ENCODE measurements at places on chromosomes 6 and 20.

GRCh38 chr6:10746915-10747250, 722 bp upstream of the TMEM14B start:
- DNase-seq: no peak

DNA sequence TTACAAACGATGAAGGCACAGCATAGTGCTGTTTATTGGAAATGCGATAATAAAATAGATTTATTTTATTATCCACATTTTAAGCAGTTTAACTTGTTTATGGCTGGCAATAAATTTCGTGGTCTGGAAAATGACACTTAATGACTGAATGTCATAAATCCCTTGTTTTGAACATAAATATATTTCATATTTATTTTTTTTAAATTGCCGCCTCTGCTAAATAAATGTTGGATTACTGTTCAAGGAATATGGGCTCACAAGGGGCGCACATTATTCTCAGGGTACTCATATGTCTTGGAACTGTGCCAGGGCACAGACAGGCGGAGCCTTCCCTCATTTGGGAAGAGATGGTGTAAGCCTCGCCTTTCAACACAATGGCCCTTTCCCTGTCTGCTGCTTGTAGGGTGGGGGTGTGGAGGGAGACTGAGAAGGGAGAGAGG, 134.3 kb downstream of the PXDC1 start:
- DNase-seq: no peak

DNA sequence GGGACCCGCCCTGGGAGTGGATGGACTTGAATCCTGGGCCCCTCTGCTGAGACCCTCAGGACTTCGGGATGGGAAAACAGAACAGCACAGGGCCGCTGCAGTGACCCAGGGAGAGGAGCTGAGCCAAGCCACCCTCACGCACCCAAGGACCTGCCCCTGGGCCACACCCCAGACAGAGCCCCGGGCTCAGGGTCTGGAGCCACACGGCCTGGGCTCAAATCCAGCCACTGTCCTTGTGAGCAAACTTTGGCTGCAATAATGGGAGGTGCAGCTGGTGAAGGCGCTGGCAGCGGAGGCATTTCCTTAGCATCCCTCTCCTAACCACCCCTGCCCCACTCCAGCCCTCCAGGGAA, 207.7 kb downstream of the PREX1 start:
- no peak for DNase-seq

GRCh38 chr20:46563860-46564221, 13.4 kb upstream of the OCSTAMP start:
- DNase-seq: no peak

- DNase-seq: no peak
Observed at GRCh38 chr20:58214310-58214709, 14.1 kb downstream of the ANKRD60 start.

GRCh38 chr20:52777171-52777570, 195.0 kb upstream of the TSHZ2 start:
- DNase-seq: no peak

DNA sequence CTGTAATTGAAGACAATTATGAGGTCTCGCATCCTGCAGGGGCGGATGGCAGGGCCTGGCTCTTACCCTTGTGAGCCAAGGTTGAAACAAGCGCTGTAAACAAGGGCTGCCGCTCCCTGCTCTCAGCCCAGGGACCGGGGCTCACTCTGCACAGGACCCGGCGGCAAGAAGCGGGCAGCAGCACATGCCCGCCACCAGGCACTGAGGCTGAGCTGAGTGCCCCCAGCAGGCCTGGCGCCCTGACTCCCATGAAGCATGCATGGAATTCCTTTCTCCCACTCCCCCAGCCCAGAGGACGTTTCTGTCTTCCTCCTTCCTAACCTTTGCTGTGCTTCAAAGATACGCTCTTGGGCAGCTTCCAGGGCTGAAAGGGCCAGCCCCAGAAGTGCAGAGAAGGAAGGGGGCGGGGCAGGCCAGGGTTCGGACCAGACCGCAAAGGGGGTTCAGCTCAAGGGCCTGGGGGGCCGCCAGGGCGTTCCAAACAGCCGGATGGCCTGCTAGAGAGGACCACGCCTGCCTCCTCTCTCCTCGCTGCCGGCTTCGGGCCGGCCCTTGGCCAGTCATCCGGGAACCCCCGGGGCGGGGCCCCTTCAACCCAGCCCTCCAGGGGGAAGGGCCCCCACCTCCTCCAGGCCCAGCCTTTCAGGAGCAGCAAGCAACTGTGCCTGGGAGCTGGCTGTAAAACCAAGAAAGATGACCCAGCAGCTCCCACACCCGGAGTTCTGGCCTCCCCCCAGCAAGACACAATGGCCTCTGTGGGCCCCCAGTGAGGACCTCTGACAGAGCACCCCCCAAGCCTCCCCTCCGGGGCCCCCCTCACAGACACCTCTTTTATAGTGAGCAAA, 109.9 kb downstream of the NOL4L start:
- no peak for DNase-seq

DNA sequence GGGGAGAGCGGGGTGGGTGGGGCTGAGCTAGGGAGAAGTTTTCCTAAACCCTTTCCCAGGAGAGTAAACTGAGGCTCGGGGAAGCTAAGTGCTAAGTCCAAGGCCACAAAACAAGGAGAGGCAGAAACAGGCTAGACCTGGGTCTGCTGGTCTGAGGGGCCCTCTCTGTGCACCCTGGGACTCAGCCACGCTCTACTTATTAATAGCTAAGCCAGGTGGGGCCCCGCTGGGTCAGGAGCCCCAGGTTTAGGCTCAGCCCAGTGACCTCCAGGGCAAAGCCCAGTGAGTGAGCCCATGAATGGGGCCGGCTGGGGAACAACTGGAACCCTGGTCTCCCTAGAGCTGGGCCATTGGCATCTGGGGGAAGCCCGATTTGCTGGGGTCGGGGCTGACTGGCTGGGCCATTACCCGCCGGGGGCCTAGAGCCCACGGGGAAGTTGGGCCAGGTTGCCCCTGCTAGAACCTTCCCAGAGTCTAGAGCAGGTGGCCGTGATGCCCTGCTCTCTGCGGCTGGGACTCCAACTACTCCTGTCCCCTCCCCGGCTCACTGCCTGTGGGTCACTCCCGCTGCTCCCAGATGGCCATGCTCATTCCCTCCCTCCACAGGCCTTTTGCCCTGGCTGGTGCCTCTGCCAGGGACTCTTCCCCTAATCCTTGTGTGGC, 24.1 kb upstream of the NOL4L start:
- no peak for DNase-seq

- no peak for DNase-seq
Observed at GRCh38 chr6:114304304-114304887, 38.4 kb downstream of the HS3ST5 start.

DNA sequence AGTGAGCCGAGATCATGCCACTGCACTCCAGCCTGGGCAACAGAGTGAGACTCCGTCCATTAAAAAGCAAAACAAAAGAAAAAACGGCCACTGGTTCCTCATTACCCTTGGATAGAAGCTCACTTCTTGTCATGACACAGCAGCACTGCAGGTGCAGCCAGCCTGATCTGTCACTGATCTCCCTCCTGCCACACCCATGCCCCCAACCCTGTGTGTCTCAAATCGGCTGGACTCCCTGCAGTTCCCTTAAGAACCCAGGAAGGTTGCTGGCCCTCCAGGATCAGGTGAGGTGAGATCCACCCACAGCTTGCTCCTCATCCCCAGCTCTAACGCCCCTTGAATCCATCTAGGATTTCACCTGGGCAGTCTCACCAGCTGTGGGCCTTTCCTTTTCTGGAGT, 26.3 kb upstream of the NNAT start:
- DNase-seq: no peak

- DNase-seq: no peak
Observed at GRCh38 chr6:34950849-34951248, 61.8 kb downstream of the ANKS1A start.

- no peak for DNase-seq
Observed at GRCh38 chr6:165653196-165653595, 9.8 kb downstream of the PDE10A start.

- DNase-seq: no peak
Observed at GRCh38 chr6:52391599-52391998, 28.5 kb upstream of the EFHC1 start.

- DNase-seq: no peak
Observed at GRCh38 chr6:30738532-30738931, 4.0 kb downstream of the FLOT1 start.

DNA sequence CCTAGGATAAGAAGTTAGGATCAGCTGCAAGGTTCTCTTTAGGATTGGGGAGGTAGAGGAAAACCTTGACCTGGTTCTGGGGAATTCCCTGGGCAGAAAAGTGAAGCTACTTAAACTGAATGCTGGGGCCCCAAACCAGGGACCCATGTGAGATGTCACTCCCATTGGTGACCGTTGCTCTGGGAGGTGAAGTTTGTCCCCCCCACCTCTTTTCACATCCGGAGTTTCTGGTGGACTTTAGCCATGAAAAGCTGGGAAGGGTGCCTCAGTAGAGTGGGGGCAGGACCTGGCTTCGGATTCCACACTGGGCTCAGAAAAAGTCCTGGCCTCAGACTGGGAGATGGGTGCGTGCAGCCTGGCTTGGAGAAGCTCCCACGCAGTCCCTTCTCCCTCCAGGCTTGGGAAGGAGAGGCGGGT, 13.2 kb downstream of the TJAP1 start:
- DNase-seq: no peak

DNA sequence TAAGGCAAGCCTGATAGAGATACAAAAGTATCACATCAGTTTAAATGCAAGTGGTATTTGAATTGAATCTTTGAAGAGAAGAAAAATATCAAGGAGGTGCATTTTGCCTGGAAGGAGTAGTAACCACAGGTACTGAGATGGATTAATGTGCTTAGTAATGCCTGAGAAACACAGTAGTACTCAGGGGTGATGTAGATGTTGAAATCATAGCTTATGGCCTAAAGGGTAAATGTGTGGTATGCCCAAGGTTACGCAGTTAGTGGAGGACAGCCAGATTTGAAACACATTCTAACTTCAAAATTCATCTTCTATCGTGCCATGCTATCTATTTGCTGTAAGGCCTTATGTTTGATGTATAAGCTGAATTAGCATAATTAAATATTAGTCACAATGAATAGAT, 55.9 kb downstream of the STXBP5 start:
- DNase-seq: no peak

GRCh38 chr20:48100483-48100882, 315.2 kb upstream of the SULF2 start:
- DNase-seq: no peak

DNA sequence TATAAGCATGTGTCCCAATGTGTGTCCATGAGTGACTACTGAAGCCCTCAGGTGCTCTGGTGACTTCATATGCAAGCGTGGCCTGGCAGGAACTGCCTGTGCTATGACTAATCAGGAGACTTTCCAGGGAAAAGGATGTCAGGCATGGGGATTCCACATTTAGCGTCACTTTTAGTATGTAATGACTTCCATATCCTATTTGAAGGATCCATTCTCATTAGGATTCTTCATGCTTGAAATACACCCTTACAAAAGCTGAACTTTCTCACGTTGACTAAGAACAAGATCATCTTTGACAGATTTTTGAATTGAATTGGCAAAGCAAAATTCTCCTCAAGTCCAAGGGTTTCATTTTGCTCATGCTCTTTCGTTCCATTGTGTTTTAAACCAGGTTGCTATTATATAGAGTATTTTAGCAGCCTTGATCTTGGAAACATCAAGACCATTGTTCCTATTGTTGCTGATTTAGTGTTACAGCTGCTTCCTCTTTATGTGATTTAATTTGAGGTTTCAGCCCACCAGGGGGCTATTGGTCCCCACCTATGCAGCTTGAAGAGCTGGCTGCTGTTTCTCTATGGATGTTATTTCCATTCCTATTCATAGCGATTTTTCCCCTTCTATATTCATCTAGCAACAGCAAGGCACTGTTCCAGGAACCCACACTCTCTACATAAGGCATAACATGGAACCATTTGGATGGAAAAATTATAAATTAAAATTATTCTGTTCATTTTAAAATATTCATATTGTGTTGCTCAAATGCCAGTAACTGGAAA, 418.6 kb downstream of the CDKAL1 start:
- DNase-seq: no peak

DNA sequence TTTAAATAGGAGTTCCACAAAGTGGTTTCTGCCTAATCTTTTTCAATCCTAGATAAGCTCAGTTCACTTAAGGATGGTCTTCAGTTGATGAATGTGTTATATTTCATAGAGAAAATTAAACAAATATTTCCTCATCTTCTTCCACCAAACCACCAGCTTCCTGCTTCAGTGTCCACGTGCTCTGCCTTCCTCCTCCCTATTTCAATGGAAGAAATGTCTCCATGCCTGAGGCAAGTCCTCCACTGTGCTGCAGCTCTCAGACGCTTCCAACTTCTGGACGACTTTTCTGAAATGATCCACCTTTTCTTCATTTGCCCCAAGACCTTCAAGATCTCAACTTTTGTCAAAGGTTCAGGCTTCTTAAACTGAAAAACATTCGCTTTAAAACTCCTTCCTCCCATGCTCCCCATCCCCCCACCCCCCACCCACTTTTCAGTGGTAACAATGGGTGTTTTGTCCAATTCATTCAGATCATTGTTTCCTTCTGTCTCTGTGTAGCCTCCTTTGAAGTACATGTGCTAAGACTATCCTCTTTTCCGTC, 25.3 kb upstream of the FABP7 start:
- DNase-seq: no peak

DNA sequence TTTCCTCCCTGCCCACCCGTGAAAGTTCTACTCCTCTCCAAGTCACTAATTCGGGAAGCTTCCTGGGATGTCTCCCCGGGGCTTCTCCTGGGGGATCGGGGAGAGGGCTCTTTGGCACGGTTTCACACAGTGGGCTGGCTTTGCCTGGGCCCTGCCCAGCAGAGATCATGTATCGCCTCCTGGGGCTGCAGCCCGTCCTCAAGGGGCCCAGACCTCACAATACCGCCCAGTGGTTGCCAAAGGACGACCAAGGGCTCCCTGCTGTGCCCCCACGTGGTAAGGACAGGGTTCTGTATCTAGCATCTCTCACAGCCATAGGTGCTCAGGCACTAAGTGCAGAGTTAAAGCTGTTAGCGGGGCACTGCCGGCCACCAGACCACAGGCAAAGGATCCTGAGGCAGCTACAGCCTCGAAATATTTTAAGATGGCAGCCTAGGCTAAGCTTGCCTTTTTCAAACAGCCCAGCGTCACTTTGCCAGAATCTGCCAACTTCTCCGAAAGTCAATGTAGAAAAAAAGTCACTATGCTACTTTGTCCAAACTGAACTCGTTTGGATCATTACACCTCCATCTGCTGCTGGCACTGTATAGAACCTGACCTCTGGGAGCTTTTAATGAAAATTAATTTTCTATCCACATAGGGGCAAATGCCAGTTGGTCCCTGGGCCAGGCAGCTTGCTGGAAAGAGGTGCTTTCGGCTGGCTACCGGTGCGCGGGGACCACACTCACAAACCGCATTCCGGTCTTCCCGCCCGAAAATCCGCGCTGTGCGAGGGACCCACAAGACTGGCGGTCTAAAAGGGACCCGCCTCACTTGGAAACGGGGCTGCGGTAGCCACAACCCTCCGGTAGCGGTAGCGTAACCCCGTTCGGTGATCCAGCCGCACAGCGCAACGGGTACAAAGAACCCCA, 1.3 kb upstream of the NNAT start:
- DNase-seq: no peak

- no peak for DNase-seq
Observed at GRCh38 chr20:37366743-37367142, 20.8 kb downstream of the SRC start.

DNA sequence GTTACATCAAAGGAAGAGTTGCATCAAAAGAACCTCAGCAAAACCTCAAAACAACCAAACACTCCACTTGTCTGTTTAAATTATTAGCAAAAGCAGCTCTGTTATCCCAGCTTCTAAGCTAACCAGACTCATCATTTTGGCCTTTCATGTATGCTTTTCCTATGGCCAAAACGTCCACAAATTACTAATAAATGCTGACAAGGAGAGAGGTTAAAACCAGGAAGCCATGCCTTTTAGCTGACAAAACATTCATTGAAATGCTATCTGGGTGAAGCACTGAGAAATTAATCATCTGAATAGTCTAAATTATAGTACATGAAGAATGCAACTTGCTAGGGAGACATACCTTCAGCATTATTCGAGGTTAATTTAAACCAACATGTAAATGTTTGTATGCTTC, 80.6 kb downstream of the LAMA2 start:
- no peak for DNase-seq
